ENCODE measurements at places on chromosomes 12 and 14.

- DNase-seq: no peak
Measured at GRCh38 chr14:100688598-100689461, 37.9 kb upstream of the DLK1 start.

- no peak for DNase-seq
Measured at GRCh38 chr12:52004042-52004648, 2.6 kb upstream of the TAMALIN start.

GRCh38 chr14:34436118-34436905 lies 25.7 kb downstream of the SPTSSA start:
- no peak for DNase-seq

DNA sequence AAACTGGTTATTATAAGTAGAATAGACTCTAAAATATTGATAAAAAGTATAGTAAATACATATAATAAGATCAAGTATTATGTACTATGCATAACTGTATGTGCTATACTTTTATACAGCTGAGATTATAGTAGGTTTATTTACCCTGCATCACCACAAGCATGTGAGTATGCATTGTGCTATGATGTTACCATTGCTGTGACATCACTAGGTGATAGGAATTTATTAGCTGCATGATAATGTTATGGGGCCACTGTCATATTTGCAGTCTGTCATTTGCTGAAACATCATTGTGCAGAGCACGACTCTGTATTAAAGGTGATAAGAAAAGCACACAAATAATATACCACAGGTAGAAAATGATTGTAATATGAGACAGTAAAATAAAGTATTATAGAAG lies 385.6 kb downstream of the ZFP36L1 start:
- DNase-seq: no peak

DNA sequence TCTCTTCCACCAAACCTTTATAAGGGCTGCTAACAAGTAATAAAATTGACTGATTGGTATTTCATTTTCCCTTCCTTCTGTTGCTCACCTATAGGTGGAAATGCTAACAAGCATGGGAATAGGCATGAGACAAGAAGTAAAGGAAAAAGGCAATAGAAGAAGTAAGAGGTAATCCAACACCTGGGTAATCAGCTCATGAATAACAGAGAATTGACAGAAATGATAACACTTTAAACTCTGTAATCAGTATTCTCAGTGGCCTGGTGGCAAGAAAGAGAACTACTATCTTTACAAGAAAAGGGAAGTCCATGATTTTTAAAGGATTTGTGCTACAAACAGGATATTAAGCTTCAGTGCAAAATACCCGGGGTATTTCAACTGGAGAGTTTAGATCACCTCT lies 737.8 kb downstream of the RERGL start:
- no peak for DNase-seq

DNA sequence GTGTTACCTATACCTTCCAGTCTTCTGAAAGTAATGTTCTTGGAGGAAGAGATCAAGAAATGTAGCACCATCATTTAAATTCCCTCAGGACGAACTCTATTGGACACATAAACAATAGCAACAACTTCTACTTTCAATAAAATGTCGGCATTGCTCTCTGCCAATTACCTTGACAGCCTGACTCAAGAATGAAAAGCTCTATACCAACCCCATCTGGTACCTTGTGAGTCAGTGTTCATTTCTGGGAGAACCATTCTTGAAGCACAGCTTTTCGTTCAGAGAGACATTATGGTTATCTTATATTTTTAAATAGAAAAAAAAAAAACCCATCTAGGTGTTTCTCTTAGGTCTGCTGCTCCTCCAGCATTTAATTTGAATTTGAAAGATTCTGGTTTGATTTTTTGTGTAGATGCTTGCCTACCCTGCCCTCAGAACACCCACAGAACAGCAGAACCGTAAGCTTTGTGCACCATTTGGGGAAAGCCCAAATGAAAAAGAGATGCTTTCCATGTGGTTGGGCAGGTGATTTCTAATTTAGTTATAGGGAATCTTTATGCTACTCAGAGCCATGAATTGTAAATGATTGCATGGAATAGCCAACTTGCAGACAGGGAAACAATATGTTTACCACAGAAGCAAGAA lies 156.0 kb downstream of the SAMD4A start:
- no peak for DNase-seq

DNA sequence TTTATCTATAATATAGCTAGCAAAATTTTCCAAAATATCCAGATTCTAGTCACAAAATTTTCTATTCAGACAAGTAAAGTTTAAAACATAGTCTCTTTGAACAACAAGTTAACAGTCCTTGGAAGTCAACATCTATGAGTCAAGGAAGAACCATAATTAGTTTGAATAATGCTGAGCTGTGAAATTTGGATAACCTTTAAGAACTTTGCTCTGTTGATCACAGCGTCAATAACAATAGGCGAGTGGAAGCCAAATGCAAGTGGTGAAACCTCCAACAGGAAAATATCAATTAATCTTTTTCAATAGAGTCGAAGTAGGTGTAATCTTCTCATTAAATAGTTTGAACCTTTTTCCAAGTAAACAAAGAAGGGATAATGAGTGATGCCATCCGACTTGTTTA lies 466.6 kb downstream of the FOXG1 start:
- DNase-seq: no peak

GRCh38 chr12:133105620-133106019 lies 24.5 kb downstream of the ZNF891 start:
- no peak for DNase-seq

- no peak for DNase-seq
Measured at GRCh38 chr12:26402648-26403047, 207.3 kb downstream of the SSPN start.

DNA sequence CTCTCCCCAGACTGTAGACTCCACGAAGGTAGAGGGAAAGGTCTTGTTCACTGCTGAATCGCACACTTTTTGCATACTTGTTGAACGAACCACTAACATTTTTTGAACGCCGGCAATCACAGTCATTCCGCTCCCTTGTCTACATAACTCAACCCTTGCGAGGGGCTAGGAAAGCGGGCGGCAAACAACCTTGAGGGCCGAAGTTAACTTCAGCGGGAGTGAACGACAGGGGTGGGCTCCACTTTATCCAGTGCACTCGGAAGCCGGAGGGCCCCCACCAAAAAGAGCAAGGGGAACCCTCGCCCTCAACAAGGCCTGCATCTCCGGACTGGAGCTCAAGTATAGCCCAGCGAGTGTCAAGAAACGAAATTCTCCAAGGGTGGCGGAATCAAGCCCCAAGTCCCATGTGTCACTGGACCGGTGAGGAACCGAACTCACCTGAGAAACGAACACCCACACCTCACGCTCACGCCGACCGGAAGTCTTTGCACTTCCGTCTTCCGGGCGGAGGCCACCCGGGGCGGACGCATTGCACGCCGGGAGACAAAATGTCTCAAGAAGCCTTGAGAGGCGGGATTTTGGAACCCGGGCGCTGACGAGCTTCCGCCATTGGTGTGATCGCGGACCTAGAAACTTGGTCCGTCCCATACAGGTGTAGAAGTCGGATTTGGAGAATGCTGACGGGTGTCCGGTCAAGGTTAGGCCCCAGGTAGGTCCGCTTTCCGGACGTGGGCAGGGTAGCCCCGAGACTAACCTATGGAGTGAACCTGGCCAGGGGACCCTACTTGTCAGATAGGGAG lies at the start of gene LLPH:
Gene LLPH (minus strand): TSS at position 484 of the 800 bp plus-strand sequence. CDS start 1,644 bp downstream, outside the sequence.
- DNase-seq: peak; percentile 75

DNA sequence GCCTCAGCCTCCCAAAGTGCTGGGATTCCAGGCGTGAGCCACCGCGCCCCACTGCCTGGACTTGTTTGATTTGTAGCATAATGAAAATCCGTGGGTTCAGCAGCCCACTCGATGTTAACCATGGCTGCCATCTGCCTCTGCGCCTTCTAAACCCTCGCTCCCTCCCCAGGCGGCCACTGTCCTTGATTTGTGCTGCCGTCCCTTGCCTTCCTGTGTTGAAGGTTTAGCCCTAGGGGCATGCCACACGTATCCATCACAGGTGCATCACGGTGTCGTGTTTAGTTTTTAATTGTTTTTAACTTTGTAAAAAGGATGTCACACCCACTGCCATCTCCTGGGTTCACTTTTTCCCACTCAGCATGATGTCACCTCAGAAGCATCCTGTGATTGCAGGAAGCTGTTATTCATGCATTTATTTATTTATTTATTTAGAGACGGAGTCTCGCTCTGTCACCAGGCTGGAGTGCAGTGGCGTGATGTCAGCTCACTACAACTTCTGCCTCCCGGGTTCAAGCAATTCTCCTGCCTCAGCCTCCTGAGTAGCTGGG lies 24.5 kb upstream of the ULK1 start:
- DNase-seq: no peak

- no peak for DNase-seq
Measured at GRCh38 chr14:34593740-34594375, 36.1 kb downstream of the SNX6 start.

GRCh38 chr12:2588345-2588744 lies 206.4 kb upstream of the FKBP4 start:
- DNase-seq: no peak

DNA sequence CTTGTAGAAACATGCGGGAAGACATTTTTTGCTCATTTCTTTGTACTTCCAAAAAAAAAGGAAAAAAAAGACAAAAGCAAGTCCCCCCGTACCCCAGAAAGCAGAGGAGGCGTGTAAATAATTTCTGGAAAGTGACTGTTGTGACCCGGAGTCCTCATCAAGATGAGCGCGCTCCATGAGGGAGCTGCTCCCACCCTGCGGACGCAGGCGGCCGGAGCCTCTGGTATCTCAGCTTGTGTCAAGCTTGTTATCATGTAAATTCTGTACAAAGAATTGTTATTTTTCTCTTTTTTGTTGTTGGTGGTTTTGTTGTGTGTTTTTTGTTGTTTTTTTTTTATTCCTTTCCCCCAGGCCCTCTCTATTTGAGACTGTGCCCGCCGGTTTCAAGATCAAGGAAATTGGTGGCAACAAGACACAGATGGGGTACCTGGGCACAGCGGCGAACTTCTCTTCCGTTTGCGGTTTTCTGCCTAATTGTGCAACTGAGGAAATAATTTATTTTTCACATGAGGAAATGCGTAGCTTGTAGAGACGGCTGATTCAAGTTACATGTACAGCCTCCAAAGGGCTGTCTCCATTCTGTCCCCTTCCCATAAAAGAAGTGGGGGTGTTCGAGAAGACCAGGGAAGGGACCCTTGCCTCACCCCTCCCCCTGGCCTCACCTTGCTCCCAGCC lies 27.0 kb downstream of the HPD start:
- DNase-seq: no peak

DNA sequence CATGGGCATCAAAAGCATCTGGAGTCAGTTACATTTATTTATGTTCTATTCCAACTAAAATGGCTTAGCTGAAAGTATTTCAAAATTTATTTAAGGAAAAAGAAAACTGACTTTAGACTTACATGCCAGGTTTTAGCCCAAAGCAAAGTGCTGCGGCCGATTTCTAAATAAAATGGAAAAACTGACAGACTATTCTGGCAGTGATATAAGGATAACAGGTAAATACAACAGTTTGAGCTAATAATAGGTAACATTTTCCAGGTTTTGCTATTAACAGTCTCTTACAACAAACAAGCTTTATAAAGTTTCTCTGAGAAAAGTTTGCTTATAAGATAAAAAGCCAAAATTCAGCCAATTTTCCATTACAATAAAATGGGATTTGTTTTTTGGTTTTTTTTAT lies 937.2 kb upstream of the FLRT2 start:
- no peak for DNase-seq

- no peak for DNase-seq
Measured at GRCh38 chr12:14833952-14834351, 9.4 kb downstream of the ART4 start.

DNA sequence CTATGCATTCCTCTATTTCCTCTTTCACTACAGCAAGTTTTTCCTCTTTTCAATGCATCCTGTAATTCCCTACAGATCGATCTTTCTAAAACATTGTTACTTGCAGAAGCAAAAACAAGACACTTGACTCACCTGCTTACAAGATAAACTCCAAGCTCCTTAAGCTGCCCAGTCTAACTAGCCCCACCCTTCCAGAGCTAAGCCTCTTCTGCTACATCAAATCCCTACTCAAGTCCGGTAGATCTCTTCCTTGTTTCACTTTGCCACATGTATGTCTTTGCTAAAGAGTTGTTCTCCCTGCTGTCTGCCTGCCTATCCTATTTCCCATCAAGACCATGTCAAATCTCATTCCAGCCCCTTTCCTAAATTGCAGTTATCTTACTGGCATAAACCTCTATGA lies 724.8 kb downstream of the C12orf50 start:
- no peak for DNase-seq

Measured in stimulated activated CD8-positive, alpha-beta memory T cell treated with anti-CD3 and anti-CD28 coated beads, Interleukin-15, amount 100 ng/mL, for 4 hours (primary cell).